ENCODE measurements at places on chromosomes 6 and 20. TPM values are rescaled to one million over a fixed set of nuclear protein-coding genes. Genes with fewer than 3 reads are reported as not detected.

TGM3 gene
- 1.0 TPM for total RNA-seq

RNF182 gene
- total RNA-seq = 4.3 TPM

BFSP1 gene
- 0.97 TPM for total RNA-seq

NKX2-4 gene
- not detected for total RNA-seq

PCMT1 gene
- 37.8 TPM for total RNA-seq

GRCh38 chr6:44221961-44222335 is 1.4 kb upstream of the SLC29A1 start:
- H3K27me3 ChIP-seq = no peaks in the 10 kb centered on the region
- no peak for DNase-seq
- H3K4me1 ChIP-seq = peaks cover 81% of the 10 kb centered on the region
- peak overlapping the region; percentile 0 for H3K4me3 ChIP-seq
- H3K27ac ChIP-seq = peak overlapping the region; percentile 71

GRCh38 chr6:340186-340955 is 48.1 kb downstream of the DUSP22 start:
- H3K27me3 ChIP-seq = no peaks in the 10 kb centered on the region
- H3K4me1 ChIP-seq = peaks cover 28% of the 10 kb centered on the region
- H3K4me3 ChIP-seq = no peak overlapping the region
- DNase-seq = no peak

GRCh38 chr6:16318538-16318937 is 80.2 kb downstream of the GMPR start:
- H3K27me3 ChIP-seq = no peaks in the 10 kb centered on the region
- peaks cover 36% of the 10 kb centered on the region for H3K4me1 ChIP-seq
- no peak overlapping the region for H3K4me3 ChIP-seq
- H3K27ac ChIP-seq = no peak overlapping the region
- H3K36me3 ChIP-seq = no peaks in the 10 kb centered on the region

DNA sequence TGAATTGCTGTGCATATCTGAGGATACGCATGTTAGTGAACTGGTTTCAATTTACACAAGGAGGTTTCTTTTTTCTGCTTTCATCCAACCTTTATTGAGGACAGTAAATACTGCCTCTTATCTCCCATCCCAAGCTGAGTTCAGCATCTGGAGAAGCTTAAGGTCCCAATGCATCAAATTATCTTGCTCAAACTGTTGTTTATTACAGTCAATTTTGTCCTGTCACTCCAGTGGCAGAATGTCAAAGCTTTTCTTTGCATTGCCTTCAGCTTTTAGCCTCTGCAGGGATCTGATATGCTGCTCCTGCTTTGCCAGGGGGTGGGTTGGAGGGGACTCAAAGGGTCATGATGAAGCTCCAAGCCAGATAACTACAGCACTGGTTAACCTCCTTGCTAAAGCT is 435.4 kb upstream of the SOX4 start:
- no peaks in the 10 kb centered on the region for H3K27me3 ChIP-seq
- no peak for DNase-seq
- H3K27ac ChIP-seq = no peak overlapping the region
- no peaks in the 10 kb centered on the region for H3K4me1 ChIP-seq
- H3K4me3 ChIP-seq = no peak overlapping the region

DNA sequence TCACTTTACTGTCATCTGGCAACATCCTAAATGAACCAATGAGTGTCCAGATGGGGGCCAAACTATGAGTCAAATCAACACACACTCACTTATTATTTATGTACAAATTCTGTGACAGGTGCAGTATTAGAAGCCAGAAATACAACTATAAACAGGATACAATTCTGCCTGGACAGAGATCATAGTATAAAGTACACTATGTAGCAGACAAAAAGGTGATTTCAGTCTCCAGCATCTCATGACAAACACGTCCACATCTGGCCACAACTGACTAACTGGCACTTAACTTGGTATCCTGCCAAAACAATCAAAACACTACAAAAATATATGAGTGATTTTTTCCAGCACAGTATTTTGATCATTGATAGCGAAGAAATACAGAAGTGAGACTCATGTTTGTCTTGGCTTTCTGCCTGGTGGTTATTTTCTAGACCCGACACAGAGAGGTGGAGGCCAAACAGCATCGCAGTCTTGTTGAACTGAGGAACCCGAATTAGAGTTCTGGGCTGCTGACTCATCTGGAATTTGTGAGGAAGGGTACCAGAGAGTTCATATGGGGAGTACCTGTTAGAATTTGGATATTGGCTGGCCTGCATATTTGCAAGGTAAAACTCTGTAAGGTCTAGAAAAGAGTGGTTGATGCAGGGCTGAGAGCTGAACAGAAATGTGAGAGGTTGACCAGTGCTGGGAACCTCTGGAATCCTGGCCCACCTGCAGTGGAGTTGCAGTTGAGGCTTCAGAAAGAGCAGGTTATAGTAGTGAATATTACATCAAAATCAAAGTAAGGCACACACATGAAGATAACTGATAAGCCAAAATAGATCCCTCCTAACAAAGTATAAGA is 475.2 kb downstream of the PTPRT start:
- H3K36me3 ChIP-seq = no peaks in the 10 kb centered on the region
- H3K4me3 ChIP-seq = no peak overlapping the region
- no peaks in the 10 kb centered on the region for H3K27me3 ChIP-seq
- no peak overlapping the region for H3K27ac ChIP-seq
- no peaks in the 10 kb centered on the region for H3K4me1 ChIP-seq

DNA sequence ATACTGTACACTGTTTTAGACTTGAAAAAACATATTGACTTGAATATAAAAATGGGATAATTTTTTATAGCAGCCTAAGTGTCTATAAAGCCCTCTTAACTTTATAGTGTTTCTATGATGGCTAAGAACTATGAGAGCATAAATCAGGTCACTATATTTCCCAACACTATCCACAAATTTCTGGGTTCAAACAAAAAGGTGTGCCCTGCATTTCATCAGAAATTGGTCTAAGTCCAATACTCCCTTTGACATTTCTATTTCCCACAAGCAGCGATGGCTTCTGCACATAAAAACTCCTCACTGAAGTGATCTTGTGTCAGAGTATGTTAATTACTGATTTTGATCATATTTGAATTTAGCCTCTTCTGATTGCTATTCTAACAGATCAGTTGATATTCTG is 143.9 kb downstream of the WDR27 start:
- H3K4me1 ChIP-seq = no peaks in the 10 kb centered on the region
- no peak for DNase-seq
- H3K27me3 ChIP-seq = no peaks in the 10 kb centered on the region
- no peaks in the 10 kb centered on the region for H3K36me3 ChIP-seq

DNA sequence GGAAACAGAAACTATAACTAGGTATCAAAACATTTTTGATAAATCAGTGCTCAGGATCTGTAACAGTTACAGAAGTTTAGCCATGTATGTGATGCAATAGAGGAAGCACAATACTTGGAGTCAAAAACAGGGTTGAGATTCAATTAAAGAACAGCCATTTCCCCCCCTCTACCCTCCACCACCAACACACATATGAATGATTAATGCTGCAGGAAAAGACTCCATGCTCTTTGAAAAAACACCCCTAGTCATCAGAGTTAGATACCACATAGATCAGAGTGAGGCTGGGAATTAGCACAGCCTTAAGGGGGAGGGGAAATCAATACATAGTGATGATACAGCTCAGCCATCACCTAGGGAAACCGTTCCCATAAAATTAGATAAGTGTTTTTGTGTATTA is 108.9 kb upstream of the EMILIN3 start:
- H3K27me3 ChIP-seq = no peaks in the 10 kb centered on the region
- H3K4me1 ChIP-seq = peaks cover 11% of the 10 kb centered on the region
- no peak overlapping the region for H3K4me3 ChIP-seq
- H3K36me3 ChIP-seq = no peaks in the 10 kb centered on the region
- H3K27ac ChIP-seq = no peak overlapping the region

GRCh38 chr6:4125933-4126864 is 9.2 kb downstream of the ECI2 start:
- no peak overlapping the region for H3K27ac ChIP-seq
- no peak overlapping the region for H3K4me3 ChIP-seq
- DNase-seq = no peak
- no peaks in the 10 kb centered on the region for H3K4me1 ChIP-seq
- H3K36me3 ChIP-seq = peaks cover 26% of the 10 kb centered on the region

DNA sequence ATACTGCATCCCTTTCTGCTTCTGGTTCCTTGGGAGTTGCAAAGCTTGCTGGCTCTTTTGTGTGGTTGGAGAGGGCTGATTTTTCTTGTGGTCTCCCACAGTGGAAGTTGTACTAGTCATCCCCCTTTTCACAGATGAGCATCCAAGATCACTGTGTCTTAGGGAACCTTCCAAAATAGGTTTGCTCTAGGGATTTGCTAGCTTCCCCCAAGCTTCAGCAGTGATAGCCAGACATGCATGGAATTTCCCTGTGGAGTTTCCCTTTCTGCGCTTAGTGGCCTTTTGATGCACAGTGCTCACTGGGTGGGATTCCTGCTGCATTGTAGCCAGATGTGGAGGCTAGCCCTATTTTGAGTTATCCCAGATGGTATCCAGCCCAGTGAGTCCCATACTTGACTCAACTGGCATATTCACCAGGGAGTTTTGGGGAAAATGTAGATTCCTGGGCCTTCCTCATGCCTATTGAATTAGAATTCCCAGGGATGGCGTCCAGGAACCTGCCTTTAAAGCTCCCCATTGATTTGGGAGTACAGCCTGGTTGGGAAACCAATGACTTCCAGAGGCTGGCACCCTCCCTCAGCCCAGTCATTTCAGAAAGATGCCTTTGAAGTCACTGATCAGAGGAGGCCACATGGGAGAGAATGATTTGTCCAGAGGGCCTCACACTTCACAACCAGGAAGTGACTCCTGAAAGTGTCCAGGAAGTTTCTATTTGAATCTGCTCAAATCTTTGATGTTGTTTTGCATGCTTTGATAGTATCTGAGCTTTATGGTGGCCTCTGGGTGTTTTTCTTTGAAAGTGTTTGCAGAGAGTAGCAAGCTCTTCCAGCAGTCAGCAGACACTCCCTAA is 25.9 kb downstream of the PPARD start:
- no peak overlapping the region for H3K27ac ChIP-seq
- peaks cover 29% of the 10 kb centered on the region for H3K4me1 ChIP-seq
- no peaks in the 10 kb centered on the region for H3K36me3 ChIP-seq
- DNase-seq = no peak

DNA sequence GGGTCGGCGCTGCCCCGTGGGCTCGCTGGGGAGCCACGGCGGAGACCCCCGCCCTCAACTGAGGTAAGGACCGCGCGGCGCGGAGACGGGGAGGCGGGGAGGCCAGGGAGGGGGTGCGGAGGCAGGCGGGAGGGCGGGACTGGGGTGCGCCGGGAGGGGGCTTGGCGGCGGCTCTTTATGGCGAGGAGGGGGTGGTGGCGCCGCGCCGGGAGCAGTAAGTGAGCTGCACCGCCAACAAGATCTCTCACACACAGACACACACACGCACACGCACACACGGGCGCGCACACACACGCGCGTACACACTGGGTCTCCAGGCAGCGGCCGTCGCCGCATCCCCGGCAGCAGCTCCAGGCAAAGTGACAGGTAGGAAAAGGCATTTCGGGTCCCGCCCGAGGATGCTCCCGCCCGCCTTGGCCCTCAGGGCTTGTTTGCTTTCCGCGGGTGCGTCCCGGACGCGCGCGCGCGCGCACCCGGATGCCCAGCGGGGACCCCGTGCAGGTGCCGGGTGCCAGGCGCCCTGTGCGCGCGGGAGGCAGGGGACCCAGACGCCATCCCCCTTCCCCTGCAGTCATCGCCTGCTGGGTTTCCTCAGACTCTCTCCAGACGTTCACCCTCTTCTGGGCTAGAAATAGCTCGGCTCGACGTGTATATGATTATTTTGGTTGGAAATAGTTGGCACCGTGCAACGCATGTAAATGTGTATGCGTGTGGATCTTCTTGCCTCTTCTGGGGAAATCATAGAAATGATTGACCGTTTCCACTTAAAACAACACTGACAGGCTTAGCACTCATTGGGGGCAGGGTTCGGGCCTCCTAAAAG is at the start of gene PLCB4:
Gene PLCB4, plus strand, starts transcription at position 247 of the 823 bp plus-strand sequence. CDS start 238,728 bp downstream, outside the sequence.
- peak; percentile 88 for DNase-seq
- peaks cover 19% of the 10 kb centered on the region for H3K4me1 ChIP-seq
- H3K4me3 ChIP-seq = peak within 1 kb of the TSS; percentile 71
- no peaks in the 10 kb centered on the region for H3K27me3 ChIP-seq
- H3K36me3 ChIP-seq = no peaks in the 10 kb centered on the region
- H3K27ac ChIP-seq = peak within 1 kb of the TSS; percentile 88

GRCh38 chr20:42721923-42722322 is 467.8 kb downstream of the PTPRT start:
- no peak for DNase-seq
- H3K27me3 ChIP-seq = no peaks in the 10 kb centered on the region
- H3K4me1 ChIP-seq = no peaks in the 10 kb centered on the region

GRCh38 chr6:30818391-30818841 is 65.9 kb upstream of the DDR1 start:
- DNase-seq = no peak
- H3K27ac ChIP-seq = no peak overlapping the region

- H3K36me3 ChIP-seq = peaks cover 78% of the 10 kb centered on the region
- no peak overlapping the region for H3K4me3 ChIP-seq
- DNase-seq = peak; percentile 49
- H3K27ac ChIP-seq = peak overlapping the region; percentile 37
These were observed 18.4 kb downstream of the STX16 start for GRCh38 chr20:58669287-58670006.

- H3K36me3 ChIP-seq = no peaks in the 10 kb centered on the region
- peak overlapping the region; percentile 78 for H3K27ac ChIP-seq
- peaks cover 17% of the 10 kb centered on the region for H3K4me1 ChIP-seq
- no peaks in the 10 kb centered on the region for H3K27me3 ChIP-seq
These were observed 64.0 kb downstream of the KIF13A start for GRCh38 chr6:17923401-17923863.

GRCh38 chr6:36386495-36387439 is 702 bp downstream of the ETV7 start:
- no peaks in the 10 kb centered on the region for H3K36me3 ChIP-seq
- peaks cover 12% of the 10 kb centered on the region for H3K4me1 ChIP-seq
- peak overlapping the region; percentile 55 for H3K27ac ChIP-seq
- peak overlapping the region; percentile 79 for H3K4me3 ChIP-seq
- DNase-seq = peak; percentile 44

DNA sequence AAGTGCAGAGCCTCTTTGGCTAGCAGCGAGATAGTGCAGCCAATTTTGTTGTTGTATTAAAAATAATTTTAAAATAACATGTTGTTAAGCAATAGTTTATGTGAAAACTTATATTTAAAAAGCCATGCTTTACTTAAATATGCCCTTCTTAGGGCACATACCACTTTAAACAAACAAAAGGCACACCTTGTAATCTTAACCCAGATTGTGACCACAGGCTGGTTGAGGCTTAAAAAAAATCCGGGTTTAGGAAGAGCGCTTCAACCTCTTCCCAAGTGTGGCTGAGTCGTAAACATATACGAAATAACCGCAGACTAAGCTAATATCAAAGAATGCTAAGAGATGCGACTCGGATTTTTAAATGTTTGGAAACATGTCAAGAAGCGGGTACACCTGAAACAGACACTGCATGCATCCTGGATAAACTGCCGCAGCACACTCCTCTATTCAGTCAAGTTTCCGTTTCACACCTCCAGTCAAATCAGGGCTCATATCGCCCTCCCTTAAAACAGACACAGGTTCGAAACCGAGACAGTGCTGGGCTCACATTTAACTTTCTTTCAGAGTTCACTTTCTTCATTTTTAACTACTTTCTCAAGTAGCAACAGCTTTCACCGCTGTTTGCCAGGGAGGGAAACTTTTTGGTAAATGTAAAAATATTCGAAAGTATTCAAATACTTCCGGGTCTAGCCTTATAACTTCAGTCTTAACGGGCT is 1.5 kb downstream of the DEK start:
- DNase-seq = no peak
- H3K27ac ChIP-seq = peak overlapping the region; percentile 99
- H3K36me3 ChIP-seq = peaks cover 3% of the 10 kb centered on the region

Measured in upper lobe of left lung (tissue), 6 donors.